ENCODE measurements at places on chromosomes 16 and 17.

DNA sequence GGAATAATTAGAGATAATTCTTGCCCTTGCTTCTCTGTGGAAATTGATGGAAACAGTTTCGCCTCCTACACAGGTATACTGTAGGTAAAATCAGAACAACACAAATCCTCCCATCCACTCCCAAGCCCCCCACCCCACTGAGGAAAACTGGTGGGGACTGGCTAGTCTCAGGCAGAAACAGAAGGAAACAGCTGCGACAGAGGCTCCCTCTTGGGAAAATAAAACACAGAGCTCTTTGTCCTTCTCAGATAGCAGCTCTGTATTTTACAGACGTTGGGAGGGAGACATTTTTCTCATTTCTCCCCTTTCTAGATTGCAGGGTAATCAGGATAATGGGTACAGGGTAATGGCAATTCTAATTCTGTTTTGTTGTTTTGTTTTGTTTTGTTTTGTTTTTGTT, 1.1 kb downstream of the SLFN13 start:
- no peak for DNase-seq

DNA sequence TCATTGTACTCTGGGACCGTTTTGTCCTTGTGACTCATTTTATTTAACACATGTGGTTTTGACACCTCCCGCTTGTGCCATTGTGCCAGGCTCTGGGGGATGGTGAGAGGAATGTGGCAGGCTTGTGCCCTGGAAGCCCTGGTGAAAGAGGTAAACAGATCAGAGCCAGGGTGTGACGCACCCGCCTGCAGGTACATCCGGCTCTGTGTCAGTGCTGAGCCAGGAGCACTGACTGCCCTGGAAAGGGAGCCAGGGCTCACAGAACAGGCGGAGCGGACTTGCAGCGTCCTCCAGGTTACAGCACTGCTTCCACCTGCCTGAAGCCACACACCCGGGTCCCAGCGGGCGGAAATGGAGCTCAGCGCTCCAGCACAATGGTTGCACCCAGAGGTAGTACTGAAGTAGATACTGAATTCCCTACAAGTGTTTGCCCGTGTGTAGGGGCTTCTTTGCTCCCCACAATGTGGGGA, 30.6 kb downstream of the CDRT15 start:
- DNase-seq: no peak

- DNase-seq: no peak
Measured at GRCh38 chr16:56558024-56558747, 6.7 kb upstream of the MT4 start.

- no peak for DNase-seq
Measured at GRCh38 chr17:55865072-55865762, 114.4 kb downstream of the PCTP start.

DNA sequence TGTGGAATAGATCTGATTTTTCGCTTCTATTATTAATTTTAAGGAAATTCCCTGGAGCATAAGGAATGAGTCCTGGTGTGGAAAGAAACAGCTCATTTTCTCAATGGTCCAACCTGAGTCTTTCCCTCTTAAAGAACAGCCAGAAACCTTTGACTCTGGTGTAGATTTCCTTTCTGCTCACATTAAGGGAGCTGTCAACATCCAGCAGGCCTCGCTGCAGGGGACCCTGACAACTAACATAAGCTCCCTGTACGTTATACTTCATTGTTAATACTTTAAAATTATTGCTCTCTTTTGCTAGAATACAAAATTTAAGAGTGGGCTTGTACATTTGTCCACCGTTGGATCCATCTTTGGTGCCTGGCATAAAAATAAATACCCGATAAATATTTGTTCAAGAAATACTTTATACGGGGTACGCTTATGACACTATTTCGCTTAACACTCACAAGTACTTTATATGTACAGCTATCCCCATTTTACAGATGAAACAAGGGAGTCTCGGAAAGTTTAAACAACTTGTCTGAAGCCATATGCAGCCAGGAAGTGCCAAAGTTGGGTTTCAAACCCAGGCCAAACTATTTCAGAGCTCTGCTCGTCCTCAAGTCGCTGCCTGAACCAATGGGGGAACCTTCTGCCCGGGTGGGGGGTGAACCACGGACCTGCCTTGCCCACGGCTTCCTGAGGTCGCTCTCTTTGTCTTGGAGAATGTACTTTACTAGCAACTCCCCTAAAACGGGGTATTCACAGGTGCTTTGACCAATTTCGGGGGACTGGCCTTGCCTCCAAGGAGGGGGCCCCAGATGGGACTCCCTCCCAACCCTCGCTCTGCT, 611 bp downstream of the SMARCE1 start:
- DNase-seq: no peak

DNA sequence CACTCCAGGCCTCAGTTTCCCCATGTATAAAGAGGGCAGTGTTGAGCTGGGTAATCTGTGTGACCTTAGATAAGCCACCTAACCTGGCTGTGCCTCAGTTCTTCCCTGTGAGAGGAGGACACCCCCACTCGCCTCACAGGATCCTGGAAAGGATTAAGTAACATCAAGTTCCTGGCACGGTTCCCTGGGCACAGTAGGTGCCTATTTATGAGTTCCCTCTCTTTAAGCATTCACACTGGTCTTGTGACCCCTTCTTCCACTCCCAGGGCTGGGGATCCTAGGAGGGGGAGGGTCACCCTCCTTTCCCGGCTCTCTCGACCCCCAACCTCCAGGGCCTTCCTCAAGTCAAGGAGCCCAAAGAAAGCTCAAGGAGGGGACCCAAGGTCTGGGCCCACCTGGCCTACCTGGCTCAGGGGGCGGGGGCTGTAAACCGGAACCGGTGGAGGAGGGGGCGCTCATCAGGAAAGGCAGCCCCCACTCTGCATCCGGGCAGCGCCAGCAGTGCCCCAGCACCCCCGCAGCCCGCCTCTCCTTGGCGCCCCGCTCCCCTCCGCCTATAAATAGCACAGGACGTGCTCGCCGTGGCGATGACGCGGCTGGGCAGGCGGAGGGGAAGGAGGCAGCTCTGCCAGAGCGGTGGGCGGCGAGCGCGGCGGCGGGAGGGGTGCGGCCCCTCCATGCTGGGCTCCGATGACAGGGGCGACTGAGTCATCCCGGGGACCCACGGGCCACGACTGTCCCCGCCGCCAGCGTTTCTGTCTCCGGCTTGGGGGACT, 9.4 kb downstream of the RPL19 start:
- no peak for DNase-seq

DNA sequence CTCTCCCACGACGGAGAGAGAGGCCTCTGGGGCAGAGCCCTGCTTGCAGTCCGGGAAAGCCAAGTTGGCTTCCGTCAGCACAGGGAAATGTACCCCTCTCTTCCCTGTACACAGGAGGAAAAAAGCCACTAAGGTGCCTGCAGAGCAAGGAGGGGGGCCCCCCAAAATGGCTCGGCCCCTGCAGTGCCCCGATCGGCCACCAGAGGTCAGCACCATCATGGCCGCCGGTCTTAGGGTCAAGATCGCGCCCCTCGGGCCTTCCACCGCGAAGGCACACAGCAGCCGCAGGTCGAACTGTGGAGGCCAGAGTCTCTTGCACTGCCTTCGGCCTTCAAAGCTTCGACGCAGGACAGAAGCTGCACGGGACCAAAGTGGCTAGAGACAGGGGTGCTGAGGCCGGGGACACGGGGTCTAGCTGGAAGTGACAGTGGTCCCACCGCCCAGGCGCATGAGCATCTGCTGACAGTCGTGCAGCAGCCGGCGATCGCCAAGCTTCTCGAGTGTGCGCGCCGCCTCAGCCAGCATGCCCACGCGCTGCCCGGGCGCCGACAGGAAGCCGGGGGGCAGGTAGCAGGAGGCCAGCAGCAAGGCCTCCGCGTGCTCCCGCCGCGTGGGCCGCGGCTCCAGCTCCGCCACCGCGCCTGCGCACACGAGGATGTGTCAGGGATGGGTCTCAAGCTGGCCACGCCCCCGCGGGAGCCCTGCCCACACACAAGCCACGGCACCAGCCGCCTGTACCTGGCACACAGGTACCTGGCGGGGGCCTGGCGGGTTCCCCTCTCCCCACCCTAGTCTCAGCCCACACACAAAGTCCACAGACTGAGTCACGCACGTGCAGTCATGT, 24.4 kb downstream of the SREBF1 start:
- DNase-seq: no peak

DNA sequence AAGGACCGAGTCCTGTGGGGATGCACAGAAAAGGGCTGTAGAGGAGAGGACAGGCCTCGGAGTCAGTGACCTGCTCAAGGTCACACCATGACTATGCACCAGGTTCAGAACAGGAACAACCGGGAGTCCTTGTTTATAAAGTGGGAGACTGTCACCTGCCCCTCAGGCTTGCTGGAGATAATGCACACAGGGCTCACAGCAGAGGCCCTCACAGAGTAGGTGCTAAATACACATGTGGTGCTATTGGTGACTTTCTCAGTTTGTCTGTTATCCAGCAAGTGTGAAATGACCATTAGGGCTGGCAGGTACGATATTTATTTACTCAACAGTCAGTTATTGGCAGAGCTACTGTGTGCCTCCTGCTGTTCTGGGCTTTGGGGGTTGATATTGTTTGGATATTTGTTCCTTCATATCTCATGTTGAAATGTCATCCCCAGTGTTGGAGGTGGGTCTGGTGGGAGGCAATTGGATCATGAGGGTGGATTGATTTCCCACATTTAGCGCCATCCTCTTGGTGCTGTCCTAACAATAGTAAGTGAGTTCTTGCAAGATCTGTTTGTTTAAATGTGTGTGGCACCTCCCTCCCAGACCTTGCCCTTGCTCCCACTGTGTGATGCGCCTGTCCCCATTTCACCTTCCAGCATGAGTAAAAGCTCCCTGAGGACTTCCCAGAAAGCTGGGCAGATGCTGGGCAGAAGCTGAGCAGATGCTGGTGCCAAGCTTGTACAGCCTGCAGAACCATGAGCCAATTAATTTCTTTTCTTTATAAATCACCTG, 162.1 kb upstream of the MPHOSPH6 start:
- DNase-seq: no peak

DNA sequence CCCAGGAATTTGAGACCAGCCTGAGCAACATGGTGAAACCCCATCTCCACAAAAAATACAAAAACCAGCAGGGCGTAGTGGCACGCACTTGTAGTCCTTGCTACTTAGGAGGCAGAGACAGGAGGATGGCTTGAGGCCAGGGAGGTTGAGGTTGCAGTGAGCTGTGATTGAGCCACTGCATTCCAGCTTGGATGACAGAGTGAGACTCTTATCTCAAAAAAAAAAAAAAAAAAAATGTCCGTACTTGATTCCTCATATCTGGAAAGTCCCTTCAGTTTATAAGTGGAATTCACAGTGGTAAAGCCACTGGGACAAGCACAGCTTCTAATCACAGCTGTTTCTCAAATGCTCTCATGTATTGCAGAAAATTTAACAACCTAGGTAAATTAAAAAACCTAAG, 78.6 kb upstream of the CREBBP start:
- DNase-seq: no peak

- peak; percentile 96 for DNase-seq
Measured at GRCh38 chr16:81077076-81077940, at the start of gene C16orf46. Gene C16orf46 (minus strand): TSS chr16:81077238. CDS start chr16:81063955, 13,283 bp downstream.

DNA sequence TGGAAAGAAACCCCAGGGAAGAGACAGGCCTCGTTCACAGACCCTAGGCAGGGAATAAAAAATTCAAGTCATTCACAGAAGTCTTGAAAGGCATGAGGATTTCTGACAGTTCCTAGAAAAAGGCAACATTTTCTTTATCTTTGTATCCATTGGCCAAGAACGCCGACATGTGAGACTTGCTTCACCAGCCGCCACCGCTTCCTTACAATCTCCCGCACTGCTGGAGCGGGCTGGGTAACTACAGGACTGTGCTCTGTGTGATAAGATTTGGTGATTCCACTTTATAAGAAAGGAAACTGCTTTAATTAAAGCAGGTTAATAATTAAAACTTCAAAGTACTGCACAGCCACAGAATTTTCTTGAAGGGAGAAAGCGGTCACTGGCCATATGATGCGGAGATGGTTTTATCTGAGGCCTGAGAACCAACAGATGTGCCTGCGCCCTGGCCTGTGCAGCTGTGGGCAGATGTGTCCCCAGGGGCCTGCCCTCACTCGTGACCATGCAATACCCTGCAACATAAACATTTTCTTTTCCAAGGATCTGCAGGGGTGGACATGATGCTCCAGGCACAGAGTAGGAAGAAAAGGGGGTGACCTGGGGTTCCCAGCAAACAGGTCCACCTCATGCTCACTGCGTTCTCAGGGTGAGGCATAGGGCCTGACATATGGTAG, 13.0 kb upstream of the LGALS3BP start:
- DNase-seq: no peak

DNA sequence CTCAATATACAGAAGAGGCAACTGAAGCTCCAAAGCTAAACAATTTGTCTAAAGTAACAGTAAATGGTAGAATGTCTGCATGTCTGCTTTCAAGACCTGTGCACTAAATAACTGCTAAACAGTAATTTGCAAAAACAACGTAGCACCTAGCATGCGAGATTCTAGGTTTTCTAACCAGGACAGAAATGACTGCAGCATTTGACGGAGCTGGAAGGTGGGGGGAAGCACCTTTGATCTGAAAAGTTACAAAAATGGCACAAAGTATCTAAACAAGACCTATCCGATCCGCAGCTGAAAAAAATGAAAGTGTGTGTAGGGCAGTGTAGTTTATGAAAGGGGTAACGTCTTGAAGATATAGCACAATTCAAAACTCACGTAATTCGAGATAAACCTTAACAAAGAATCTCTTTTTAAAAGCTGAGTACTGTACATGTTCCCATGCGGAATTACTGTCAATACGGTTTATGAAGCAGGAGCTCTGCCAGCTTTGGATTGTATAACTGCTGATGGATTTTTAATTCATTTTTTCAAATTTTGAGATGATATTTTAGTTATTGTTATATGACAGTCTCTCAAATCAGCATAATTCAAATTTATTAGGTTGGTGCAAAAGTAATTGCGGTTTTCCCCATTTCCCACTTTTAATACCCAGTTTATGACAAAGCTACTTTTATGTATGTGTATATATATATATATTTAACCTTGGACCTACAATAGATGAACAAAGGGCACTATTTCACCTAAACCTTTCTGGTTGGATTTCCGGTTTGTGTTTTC, 1.2 kb upstream of the WIPI1 start:
- no peak for DNase-seq

GRCh38 chr16:61564716-61565115, 471.5 kb downstream of the CDH8 start:
- DNase-seq: no peak

- DNase-seq: no peak
Measured at GRCh38 chr17:77445760-77446532, 305.2 kb downstream of the SEC14L1 start.

Measured in stimulated activated CD8-positive, alpha-beta memory T cell treated with anti-CD3 and anti-CD28 coated beads, Interleukin-7, amount 100 ng/mL, for 48 hours (primary cell).